Subcutaneous preadipocyte (primary cell): ENCODE measurements at places on chromosomes 1 and 21. TPM values are rescaled to one million over a fixed set of nuclear protein-coding genes. Genes with fewer than 3 reads are reported as not detected.

DDX59 gene
- 9.6 and 10.2 TPM in 2 replicates for total RNA-seq

PLXNA2 gene
- 0.73 and 5.5 TPM in 2 replicates for total RNA-seq

FYB2 gene
- not detected in 2 replicates for total RNA-seq

SLC5A9 gene
- not detected in 2 replicates for total RNA-seq
